ENCODE measurements at places on chromosomes 5 and 9.

DNA sequence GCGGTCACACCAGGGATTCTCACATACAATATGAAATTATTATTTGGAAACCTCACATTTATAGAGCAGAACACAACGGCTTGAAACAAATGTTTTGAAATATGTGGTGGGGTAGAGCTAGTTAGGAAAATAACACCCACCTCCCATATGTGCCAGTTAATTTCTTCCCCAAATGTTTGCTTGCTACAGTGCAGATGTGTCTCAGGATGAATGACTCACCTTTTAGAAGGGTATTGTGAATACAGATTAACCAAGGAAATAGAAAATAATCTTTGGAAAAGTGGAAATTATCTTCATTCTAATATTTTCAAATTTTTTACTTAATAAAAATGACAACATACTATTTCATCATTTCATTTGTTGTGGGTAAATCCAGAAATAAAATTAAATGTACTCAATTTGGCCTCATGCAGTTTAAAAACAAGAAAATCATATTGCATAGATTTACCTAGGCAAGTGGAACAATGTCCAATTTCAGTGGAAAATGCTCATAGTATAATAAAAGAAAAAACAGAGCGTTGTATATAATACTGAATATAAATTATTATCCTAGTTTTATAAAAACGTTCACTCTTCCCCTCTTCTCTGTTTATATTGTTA, 39.3 kb upstream of the RICTOR start:
- DNase-seq = no peak

DNA sequence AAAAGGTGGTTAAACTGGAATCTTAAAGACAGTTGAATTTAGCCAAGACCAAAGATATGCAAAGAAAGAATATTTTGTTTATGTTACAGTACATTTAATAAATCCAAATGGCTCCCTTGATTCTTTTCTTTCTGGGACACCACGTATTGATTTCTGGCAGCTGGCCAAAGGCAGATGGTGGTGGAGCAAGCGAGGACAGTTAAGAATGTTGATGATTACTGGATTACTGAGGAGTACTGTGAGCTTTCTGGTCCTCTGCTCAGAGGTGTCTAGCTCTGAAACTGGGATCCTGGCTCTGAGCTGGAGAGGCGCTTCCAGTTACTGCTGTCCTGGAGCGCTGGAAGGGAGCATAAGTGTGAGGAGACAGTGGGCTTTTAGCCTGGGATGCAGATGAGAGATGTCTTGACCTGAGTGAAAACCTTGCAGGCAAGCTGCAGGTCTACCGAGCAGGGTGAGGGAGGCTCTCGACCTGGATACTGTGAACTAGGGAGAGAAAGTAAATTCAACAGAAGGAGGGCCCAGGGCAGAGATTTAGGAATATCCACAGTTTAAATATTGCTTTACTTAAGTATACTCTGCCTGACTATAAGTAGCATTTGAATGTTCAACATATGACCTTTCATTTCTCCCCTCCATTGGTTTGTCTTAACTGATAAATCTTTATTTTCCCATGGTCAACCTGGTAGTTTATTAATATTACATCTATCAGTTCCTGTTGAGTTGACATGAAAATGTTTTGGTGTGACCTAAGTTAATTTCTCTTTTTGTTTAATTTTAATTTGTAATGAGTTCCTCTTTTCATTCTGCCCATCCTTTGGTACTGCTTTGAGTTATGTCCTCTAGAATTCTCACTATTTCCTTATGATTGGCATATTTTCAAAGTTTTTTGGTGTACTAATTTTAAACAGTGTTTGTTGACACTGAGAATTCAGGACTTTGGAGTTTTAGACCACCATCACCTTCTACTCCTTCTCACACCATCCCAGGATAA, 3.7 kb downstream of the SYK start:
- no peak for DNase-seq

DNA sequence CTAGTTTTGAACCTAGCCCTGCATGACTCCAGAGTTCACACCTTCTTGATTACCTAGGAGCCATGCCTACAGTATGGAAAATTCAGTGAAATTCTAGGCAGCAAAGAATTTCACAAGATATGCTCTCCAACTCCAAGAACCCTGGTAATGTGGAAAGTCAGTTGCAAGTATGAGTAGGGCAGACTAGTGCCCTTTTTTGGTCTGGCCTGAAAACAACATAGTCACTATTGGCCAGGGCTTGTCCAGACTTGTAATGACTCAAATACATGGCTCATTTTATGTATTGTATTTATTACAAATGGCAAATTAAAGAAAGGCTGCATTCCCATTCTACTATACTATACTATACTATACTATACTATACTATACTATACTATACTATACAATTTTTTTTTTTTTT, 160.4 kb downstream of the ESM1 start:
- no peak for DNase-seq

GRCh38 chr5:41246376-41246775, 33.0 kb upstream of the C6 start:
- no peak for DNase-seq

- no peak for DNase-seq
These were observed 559.7 kb downstream of the ACTL7B start for GRCh38 chr9:108296056-108296455.

DNA sequence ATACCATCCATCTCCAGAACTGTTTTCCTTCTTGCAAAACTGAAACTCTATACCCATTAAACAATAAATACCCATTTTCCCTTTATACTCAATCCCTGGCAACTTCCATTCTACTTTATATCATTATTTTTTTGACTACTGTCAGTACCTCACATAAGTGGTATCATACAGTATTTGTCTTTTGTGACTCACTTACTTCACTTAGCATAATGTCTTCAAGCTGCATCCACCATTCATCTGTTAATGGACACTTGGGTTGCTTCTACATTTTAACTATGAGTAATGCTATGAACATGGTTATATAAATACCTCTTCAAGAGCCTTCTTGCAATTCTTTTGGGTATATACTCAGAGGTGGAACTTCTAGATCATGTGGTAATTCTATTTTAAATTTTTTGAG, 11.6 kb upstream of the TYRP1 start:
- no peak for DNase-seq

GRCh38 chr9:34505370-34506120, 17.2 kb downstream of the ENHO start:
- no peak for DNase-seq

GRCh38 chr9:89523948-89524347, 26.0 kb upstream of the SEMA4D start:
- DNase-seq = no peak

All from breast epithelium (tissue), 4 donors.